Suprapubic skin (tissue), 4 donors: ENCODE measurements at places on chromosomes 2 and 18.

GRCh38 chr2:125408874-125409538, 1247.0 kb upstream of the GYPC start:
- DNase-seq, result no peak

DNA sequence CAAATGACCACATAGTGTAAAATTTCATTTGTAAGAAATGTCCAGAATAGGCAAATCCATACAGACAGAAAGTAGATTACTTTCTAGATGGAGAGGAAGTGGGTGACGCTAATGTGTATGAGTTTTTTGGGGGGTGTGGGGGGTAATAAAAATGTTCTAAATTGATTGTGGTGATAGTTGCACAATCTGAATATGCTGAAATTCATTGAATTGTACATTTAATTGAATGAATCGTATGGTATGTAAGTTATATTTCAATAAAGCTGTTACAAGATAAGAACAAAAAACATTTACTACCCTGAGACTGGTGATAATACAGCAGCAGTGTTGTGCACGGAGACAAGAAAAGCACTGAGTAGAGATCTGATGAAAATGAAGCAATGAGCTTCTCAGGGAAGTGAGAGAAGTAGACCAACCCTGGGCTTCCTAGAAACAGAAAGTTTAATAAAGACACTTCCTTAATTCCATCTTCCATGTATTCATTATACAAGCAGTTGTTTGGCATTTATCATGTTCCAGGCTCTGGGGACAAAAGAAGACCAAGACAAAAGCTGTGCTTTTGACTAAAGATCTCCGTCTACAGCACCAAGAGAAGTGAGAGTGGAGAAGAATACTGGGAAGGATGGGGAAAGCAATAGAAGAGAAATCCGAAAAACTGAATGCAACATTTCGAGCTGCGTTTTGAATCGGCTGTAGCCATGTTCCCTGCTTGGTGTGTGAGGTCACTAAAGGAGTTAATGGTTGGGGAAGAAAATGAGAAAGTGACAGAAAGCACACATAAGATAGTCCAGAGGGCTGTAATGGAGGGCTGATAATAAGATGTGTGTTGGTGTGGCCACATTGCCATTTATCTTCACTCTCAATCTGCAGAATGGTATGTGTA, 1.8 kb upstream of the PDE11A start:
- DNase-seq, result no peak

- no peak for DNase-seq
Measured at GRCh38 chr2:52414561-52415295, 1352.9 kb upstream of the CHAC2 start.

DNA sequence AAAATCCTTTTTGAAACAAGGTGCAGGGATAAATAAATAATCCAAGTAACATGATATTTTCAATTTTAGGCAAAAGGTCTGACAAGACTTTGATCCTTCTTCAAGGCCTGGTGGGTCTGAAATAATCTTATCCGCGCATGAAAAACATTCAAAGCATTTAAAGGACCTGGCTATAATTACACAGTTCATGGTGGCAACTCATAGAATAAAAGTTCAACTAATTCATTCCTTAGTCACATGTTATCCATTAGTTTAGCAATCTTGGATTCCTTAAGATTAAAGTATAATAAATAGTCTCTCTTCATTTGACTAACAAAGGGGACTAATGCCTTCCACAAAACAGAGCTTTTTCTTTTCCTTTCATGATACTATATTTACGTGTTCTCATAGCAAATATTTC, 21.0 kb upstream of the SLC38A11 start:
- no peak for DNase-seq

DNA sequence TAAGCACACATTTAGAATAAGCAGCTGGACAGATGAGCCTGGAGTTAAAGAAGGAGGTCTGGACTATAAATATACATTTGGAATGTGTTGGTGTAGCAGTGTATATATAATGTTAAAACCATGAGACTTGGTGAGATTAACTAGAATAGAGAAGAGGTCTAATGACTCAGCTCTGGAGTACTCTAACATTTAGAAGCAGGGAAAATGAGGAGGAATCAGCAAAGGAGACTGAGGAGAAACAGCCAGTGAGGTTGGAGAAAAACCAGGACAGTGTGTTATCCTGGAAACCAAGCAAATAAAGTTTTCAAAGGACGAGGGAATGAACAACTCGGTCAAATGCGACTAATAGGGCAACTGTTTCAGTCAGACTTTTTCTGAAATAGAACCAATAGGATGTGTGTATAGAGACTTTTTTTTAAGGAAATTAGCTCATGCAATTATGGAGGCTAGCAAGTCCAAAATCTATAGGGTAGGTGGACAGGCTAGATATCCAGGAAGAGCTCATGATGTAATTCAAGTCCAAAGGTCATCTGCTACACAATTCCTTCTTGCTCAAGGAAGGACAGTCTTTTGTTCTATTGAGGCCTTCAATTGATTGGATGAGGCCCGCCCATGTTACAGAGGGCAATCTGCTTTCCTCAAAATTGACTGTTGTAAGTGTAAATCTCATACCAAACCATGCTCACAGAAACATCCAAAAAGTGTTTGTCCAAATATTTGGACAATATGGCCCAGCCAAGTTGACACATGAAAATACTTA, 10.8 kb upstream of the SESTD1 start:
- no peak for DNase-seq

DNA sequence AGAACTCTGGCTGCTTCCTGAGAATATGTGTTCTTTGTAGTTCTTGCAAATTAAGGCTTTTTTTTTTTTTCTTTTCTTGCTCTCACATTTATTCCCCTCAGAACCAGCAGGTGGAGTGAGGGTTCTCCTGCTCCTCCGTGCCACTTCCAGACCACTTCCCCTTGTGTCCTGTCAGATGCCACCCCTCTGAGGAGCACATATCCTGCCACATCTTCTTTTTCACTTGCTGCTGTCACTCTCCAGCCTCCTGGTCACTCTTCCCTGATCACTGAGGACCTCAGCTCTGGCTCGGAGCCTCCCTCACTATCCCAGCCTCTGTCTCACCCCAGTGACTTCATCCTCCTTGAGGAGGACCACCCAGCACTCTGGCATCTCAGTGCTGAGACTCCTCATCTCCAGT, 100.5 kb downstream of the TACR1 start:
- DNase-seq, result no peak

DNA sequence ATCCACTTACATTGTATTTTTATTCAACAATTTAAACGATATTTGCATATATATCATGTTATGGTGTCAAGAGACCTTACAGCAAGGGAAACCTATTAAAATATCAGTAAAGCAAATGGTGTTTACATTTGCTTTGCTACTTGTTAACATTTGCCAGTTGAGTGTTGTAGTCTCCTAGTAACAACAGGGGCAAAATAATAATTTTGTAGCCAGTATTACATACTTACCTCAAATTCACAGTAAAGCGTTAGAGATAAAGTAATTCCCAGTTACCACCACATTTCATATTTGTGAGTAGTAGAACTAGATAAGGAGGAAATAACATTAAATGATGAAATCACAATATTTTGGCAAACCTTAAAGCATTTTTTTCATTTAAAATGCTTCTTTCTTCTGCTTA, 71.3 kb downstream of the FASTKD2 start:
- DNase-seq, result no peak

DNA sequence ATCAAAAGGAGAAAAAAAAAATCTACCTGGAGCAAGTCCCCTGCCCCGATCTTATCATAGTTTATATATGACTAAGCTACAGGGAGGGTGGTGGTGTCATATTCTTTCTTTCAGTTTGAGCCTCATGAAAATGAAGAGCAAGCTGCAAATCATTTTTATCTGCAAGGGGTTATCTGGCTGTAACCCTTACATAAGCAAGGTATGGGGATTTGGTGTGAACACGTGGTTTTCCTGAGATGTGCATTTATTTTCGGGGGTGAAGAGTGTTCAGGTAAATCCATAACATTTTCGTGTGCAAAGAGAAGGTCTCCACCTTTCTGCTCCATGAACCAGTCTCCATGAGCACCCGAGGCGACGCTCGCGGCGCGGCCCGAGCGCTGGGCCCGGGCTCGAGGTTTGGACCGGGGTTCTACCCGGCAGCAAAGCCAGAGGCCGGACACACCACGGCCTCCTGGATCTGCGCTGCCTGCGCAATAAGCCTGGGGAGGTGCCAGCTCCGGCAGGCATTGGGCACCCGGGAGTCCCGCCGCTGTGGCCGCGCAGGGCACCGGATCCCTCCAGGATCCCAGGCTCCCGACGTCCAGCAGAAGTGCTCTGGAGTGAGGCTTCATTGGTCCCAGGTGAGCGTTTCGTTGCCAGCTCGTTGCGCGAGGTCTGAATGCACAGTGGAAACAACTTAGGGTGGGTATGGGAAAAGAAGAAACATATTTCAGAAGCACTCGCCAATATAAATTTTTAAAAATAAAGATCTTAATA, 36.1 kb upstream of the GPD2 start:
- peak; percentile 88 for DNase-seq

- no peak for DNase-seq
Measured at GRCh38 chr2:43984533-43984932, 11.3 kb downstream of the LRPPRC start.

GRCh38 chr2:175036582-175037018, 31.4 kb upstream of the CHN1 start:
- no peak for DNase-seq

GRCh38 chr18:36693931-36694620, 134.7 kb downstream of the TPGS2 start:
- DNase-seq, result no peak

DNA sequence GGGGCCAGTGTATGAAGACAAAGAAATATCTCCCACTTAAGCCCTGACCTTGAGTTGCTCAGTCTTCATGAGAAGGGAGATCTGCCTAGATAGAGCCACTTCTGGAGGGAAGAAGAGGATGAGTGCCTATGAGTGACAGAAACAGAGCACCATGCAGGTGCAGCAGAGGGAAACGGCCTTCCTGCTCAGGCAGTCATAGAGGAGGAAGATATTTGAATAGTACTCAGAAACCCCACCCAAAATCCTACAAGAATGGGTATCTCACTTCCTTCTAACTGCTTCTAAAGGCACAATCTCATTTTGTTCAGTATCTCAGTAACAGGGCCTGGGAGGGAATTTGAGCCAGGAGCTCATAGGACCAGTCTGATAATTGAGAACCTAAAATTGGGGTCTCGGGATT, 339.3 kb downstream of the ALK start:
- no peak for DNase-seq

- DNase-seq, result no peak
Measured at GRCh38 chr2:102245266-102246151, 58.7 kb downstream of the IL1RL2 start.

DNA sequence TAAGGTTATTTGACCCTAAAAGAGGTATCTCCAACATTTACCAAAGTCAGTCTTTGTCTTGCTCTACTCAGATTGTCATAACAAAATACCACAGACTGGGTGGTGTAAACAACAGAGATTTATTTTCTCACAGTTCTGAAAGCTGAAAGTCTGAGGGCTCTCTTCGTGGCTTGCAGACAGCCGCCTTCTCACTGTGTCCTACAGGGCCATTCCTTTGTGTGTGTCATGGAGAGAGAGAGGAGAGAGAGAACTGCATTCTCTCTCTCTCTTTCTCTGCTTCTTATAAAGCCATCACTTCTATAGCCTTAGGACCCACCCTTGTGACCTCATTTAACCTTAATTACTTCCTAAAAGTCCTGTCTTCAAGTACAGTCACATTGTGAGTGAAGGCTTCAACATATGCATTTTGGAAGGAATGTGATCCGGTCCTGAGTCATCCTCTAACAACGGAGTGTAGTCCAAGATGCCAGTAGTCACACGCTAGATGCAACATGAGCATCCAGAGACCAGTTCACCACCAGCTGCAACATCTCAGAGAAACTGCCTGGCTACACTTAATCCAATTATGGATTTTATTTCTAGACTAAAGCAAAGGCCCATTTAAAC, 130.2 kb downstream of the CD226 start:
- no peak for DNase-seq

DNA sequence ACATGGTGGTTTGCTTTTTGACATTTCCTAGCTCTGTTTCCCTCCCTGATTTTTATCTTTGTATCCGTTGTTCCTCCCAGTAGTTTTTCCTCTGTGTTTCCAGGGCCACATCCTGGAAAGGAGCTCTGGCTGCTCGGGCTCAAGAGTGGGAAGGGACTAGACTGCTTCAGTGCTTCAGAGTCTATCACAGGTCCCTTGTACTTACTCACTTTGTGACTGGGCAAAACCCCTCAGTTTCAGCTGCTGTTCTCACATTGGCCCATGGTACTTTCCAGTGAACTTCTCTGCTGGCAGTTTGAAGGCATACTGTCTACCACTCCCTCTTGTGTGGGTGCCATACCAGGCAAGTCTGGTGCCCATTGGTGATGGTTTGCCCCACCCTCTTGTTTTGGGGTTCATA, 7.5 kb upstream of the STAMBP start:
- no peak for DNase-seq

- no peak for DNase-seq
Measured at GRCh38 chr2:159046966-159047365, 78.5 kb downstream of the TANC1 start.

- DNase-seq, result no peak
Measured at GRCh38 chr2:46545015-46545839, 65.9 kb downstream of the TMEM247 start.

DNA sequence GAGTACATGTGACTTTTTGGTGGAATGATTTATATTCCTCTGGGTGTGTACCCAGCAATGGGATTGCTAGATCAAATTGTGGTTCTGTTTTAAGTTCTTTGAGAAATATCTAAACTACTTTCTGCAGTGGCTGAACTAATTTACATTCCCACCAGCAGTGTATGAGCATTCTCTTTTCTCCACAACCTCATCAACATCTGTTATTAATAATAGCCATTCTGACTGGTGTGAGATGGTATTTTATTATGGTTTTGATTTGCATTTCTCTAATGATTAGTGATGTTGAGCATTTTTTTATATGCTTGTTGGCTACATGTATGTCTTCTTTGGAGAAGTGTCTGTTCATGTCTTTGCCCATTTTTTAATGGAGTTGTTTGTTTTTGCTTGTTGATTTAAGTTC, 267.4 kb upstream of the NT5C1B start:
- DNase-seq, result no peak

- DNase-seq, result peak; percentile 88
Measured at GRCh38 chr2:16608661-16609643, 56.7 kb downstream of the CYRIA start.

DNA sequence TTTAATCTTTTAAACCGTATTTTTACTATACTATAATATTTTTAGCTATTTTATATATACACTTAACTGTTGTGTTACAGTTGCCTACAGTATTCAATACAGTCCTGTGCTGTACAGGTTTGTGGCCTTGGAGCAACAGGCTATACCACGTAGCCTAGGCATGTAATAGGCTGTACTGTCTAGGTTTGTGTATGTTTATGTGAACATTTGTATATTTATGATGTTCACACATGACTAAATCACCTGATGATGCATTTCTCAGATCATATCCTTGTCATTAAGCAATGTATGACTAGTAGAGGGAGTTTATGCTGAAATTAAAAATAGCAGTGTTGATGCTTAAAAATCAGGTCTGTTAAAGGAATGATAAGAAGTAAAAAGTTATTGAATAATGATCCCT, 92.3 kb upstream of the RANBP2 start:
- DNase-seq, result no peak
